ENCODE measurements at places on chromosomes 13 and 19. TPM values are rescaled to one million over a fixed set of nuclear protein-coding genes. Genes with fewer than 3 reads are reported as not detected.

GRCh38 chr13:40376867-40377535 is 289.4 kb downstream of the FOXO1 start:
- no peak for DNase-seq

DNA sequence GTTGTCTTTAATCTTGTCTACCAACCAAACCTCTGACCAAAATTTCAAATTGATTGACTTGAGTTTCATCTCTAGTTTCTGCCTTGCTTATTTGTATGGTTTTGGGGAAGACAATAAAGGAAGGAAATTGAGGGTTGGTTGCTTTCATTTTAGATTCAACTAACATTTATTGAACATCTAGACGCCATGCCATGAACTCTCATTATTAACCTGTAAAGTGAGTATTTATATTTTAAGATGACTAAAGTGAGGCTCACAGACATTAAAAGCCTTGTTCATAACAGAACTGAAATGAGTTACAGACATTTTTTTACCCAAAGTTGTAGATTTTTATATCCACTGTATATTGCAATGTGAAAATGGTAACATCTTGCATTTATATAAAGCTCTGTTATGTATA is 239.3 kb downstream of the LMO7 start:
- DNase-seq = no peak

- no peak for DNase-seq
Observed at GRCh38 chr13:25865391-25865790, 186.4 kb downstream of the SHISA2 start.

DNA sequence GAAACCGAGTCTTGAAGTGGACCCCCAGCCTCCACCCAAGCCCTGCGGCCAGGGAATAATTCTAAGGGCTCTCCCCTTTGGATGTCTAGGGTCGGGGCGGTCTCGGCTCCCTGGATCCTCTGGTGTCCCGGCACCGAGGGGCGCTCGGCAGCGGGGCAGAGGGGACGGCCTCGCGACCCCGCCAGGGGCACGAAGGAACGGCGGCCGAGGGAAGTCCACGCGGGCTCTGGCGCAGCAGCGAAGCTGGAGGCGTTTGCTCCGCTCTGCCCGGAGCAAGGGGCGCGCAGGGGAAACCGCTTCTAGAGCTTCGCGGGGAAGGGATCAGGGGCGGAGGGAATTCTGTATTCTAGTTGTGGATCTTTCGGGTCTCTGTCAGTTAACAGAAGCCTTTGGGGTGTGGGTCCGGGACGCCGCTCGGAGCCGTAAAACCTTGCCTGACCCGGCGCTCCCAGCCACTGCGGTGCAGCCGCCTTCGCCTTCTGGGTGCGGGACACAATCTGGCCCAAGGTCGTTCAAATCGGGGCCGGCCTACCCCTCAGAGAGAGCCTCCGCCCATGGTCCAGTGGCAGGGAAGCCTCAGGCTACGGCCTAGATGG is 118.2 kb downstream of the KCNRG start:
- no peak for DNase-seq

GRCh38 chr13:39483326-39483725 is 119.7 kb downstream of the LHFPL6 start:
- no peak for DNase-seq

The FGF21 gene
- not detected for polyA plus RNA-seq

DNA sequence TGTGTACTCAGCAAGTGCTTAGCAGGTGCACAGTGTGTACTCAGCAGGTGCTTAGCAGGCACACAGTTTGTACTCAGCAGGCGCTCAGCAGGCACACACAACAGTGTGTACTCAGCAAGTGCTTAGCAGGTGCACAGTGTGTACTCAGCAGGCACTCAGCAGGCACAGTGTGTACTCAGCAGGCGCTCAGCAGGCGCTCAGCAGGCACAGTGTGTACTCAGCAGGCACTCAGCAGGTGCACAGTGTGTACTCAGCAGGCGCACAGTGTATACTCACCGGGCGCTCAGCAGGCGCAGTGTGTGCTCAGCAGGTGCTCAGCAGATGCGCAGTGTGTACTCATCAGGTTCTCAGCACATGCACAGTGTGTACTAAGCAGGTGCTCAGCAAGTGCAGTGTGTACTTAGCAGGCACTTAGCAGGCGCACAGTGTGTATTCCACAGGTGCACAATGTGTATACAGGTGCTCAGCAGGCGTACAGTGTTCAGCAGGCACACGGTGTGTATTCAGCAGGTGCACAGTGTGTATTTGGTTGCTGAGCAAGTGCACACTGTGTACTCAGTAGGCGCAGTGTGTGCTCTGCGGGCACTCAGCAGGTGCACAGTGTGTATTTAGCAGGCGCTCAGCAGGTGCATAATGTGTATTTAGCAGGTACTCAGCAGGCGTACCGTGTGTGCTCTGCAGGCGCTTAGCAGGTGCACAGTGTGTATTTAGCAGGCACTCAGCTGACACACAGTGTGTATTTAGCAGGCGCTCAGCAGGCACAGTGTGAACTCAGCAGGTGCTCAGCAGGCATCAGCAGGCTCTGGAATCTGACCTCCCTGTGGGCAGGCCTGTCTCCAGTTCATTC is 15.1 kb downstream of the CRTC1 start:
- no peak for DNase-seq

- DNase-seq = no peak
Observed at GRCh38 chr13:45015300-45015699, 26.0 kb downstream of the GPALPP1 start.

DNA sequence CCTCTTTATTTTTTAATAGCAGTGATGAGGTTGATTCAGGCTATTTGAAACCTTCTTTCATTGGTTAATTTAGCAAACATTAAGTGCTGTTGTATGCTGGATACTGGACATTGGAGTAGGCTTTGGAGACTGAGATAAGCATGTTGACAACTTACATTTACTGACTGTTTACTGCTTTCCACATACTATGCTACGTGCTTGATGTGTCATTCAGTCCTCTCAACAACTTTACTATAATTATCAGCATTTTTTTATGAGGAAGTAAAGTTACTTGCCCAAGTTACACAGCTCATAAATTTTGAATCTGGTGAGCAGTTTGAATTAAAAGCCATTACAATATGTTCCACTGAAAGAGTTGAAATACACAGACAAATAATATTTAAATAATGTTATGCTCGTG is 83.8 kb downstream of the GJA3 start:
- DNase-seq = no peak

The TSKS gene
- polyA plus RNA-seq = not detected

DNA sequence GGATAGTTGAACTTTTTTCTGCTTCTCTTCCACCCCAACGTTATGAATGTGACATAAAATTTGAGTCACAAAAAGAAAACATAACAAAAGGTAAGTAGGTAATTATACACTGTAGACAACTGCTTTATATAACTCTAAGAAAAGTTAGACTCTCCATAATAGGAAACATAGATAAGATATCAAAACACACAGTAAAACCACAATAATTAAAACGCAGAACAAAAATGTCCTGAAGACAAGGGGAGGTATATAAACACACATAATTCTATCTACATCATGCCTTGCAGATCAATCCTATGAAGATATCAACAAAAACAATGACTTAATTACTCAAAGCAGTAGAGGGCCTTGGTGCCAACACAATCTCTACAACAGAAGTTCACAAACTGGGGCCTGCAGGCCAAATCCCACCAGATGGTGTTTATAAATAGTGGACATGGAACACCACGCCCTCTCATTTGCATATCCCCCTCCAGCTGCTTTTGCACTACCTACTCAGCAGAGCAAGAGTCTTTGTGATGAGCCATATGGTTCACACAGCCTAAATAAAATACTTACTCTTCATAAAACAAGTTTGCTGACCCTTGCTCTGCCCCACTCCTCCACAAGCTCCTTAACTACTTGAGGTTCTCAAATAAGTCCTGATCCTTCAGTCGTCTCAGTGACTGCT is 254.7 kb downstream of the KLF12 start:
- DNase-seq = no peak

DNA sequence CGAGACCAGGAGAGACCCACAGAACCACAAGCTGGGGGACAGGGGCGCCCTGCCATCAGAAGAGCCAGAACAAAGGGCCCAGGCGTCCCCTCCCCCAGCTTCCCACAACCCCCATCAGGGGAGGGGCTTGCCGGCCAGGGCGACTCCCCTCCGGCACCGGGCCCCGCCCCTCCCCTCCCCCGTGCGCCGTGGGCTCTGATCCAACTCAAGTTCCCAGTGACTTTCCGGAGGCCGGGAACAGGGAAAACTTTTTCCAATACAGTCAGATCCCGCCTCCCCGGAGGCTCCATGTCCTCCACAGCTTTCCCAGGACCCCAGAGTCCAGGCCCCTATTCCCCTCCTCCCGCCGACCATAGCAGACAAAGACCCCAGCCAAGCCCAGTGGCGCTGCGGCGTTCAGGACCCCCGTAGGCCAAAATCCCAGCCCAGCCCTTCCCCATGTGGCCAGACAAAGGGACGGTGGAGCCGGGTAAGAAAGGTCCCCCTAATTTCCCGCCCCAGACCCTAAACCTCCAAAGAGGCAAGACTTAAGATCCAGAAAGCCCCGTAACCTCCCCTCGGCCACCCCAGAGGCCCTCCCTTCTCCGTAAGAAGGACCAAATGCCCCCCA is 673 bp downstream of the TEAD2 start:
- peak; percentile 92 for DNase-seq

- peak; percentile 20 for DNase-seq
Observed at GRCh38 chr13:41311406-41312175, 524 bp downstream of the NAA16 start.

DNA sequence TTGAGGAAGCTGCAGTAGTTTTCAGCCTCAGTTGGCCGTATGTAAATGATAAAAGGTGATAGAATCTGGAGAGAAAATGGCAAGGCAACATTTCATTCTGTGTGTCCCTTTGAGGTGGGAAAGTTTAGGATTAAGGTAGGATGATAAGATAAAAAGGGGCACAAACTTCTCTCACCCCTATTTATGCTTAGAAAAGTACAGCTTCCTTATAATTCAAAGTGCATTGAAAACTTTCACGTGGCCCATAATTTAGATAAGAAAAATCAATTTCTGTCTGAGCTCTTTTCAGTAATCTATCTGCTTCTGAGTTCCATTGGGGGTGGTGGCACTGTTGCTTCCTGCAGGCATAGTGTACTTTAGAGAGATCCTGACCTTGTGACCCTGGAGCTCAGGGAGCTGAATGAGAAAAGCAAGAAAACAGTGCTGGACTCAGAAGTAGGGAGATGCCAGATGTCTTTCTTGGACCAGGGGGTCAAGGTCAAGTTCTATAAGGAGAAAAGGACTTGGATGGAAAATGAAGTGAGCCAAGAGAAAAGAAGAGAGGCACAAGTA is 187.3 kb downstream of the NDFIP2 start:
- no peak for DNase-seq

DNA sequence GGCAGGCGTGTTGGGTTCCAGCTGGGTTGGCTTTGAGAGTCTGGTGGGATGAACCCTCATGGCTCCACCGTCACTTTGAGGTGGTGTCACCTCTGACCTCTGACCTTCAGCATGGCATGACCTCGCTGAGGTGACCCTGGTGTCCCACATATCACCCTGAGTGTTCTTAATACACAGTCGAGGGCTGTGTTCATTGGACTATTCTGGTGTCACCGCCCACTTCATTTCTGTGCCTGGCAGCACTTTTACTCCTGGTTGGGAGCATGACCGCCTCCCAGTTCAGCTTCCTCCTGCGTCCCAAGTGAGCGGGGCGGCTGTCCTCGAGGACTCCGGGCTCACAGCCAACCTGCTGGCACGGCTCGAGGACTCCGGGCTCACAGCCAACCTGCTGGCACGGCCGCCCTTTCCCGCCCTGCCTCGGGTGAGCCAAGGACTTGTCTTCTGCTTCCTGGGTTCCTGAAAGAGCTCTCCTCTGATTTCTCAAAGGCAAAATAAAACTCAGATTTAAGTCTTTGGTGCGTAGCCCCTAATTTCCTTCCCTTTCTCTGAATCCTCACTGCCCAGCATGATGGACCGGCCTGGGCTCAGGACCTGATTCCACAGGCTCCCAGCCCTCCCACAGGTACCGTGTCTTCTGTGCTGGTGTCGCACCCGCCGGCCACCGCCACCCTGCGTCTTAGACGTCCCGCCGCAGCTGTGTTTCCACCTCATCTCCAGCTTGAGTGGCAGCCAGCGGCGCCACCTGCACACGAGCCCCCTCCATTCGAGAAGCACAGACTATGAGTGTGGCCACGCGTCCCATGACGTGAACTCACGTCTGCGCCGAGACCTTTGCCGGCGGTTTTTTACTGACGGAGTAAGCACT is 10.4 kb downstream of the ATP4B start:
- DNase-seq = peak; percentile 21

DNA sequence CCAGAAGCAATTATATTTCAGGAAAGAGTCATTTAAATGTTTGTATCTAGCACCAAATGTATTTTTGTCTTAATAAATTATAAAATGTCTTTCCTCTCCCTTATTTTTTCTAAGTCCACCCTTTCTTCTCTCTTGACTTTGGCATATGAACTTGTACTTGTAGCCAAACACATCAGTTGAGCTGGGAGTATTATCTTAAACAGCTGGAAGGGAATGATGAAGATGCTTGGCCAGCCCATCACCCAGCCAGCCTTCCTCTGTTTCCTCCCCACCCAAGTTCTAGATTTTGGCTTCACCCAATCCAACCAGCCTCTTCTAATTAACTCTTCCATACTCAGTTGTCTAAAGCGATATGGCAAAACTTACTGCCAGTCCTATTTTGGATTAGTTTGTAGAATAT is 272.5 kb downstream of the ENOX1 start:
- no peak for DNase-seq

- no peak for DNase-seq
Observed at GRCh38 chr19:3233831-3234230, 9.4 kb downstream of the CELF5 start.

The ZFP14 gene
- 14.1 TPM for polyA plus RNA-seq

GRCh38 chr19:39111593-39112199 is 13.9 kb upstream of the PAK4 start:
- DNase-seq = no peak

The PPP2R1A gene
- polyA plus RNA-seq = 453 TPM

GRCh38 chr13:41130356-41130755 is 2.2 kb downstream of the KBTBD6 start:
- no peak for DNase-seq

GRCh38 chr13:31947105-31947504 is 84.5 kb upstream of the FRY start:
- DNase-seq = no peak

The ZNF534 gene
- 1.2 TPM for polyA plus RNA-seq

GRCh38 chr13:41552031-41552430 is 94.7 kb downstream of the RGCC start:
- DNase-seq = no peak
